Hypothalamus (tissue), 51 donors: ENCODE measurements at places on chromosomes 7 and 10.

GRCh38 chr10:88256886-88257285 is 326.2 kb downstream of the RNLS start:
- DNase-seq = no peak

GRCh38 chr7:114085592-114086501 is 167.0 kb upstream of the PPP1R3A start:
- peak; percentile 43 for DNase-seq

DNA sequence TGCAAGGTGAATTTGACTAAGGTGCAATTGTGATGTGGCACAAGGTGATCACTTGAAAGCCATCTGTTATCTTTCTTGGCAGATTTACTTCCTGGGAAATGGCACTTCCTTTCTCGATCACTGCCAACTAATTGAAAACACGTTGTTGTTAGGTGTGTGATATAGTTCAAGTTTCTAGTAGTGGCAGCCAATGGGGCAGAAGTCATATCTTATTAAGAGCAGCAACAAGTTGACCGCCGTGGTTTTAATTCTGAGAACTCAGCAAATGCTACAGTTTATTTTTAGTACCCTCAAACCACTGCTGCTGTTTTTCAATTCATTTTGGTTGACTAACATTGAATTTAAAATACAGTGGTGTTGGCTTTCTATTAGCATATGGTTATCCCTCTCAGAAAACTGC is 1.6 kb downstream of the CHN2 start:
- no peak for DNase-seq

DNA sequence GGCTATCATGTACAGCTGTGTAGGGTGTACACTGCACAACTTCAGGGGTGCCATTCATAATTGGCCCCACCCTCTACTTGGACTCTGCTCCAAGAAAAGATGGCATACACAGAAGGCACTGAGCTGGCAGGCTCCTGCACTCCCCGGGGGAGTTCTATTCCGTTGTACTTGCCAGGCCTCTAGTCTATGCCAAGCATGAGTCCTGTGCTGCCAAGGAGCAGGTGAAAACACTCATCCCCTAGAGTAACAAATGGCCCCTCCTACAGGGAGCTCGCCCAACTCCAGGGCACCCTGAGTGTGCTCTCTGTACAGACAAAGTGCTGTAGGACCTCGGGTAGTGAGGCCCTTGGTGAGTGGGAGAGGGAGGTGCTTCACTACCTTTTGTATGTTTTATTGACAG is 127.2 kb downstream of the SLIT1 start:
- DNase-seq = no peak

DNA sequence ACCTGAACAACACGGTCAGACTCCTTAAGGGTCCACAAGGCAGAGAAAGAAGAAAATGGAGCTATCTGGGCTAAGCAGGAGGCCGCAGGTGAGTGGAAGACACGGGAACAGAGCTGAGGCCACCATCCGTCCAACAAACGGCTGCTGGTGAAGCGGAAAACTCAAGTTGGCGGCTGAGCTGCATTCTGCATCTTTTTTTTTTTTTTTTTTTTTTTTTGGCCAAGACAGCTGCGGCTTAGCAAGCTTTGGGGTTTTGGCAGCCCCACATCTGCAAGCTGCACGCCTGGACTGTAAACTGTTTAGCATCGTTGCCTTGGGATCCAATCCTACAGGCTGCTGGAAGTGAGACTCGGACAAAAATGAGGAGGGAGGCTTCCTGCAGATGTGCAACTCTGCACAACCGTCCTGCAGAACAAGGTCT is 37.4 kb downstream of the RGS10 start:
- no peak for DNase-seq

GRCh38 chr10:130038611-130039109 is 72.0 kb downstream of the C10orf143 start:
- DNase-seq = no peak

DNA sequence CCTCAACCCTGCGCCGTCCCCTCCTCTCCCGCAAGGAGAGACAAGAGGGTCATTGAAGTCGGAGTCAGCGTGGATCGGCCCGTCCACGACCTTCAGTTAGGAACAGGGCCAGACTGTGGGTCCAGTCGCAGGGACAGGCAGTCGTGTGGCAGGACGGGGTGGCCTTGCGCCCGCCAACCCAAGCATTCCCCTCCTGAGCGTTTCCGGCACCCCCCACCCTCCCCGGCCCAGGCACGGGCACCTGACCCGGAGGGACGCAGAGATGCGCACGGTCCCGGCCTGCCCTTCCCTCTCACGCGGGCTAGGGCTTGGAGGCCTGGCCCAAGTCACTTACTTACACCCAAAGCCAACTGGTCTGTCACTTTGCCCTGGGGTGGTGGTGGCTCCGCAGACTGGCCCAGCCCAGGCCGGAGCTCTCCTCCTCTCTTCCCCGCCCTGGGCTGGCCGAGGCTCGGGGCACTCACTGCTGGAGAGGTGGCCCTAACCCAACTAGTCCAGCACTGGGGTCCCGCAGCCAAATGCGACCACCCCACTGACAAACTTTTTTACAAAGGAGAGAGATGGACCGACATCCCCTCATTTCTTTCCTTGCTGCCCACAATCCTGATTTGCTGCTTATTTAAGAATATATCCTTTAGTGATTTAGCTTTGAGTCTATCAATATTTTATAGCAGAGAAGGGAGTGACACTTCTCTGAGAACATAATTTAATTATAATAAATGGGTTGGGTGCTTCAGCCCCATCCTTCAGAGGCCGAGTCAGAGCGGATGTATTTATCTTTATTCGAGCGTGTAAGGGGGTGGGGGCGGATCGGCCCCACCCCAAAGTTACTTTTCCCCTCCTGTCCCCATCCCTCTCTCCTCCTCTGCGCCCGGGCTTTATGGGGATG is 1.2 kb upstream of the UNCX start:
- no peak for DNase-seq

DNA sequence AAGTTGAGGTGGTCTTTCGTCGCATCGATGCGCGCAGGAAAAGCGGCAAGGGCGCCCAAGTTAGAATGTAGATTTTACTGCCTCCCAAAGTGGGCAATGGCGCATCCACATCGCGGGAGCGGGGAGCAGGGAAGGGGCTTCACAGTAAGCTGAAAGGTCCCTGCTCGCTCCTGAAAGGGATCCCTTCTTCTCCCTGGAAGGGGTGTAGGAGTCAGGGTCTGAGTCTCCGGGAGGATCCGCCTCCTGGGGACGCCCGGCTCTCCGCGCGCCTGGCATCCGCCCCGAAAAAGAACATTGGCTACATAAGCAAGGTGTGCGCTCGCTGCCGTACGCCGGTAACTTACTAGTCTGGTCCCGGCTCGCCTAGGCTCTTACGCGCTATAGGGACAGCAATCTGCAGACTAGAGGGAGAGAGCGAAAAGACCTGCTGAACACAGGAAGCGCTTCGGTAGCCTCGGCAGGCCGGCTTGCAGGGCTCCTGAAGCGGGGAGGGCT is 804 bp downstream of the UNC5B start:
- no peak for DNase-seq

GRCh38 chr10:113563306-113564088 is 10.6 kb downstream of the HABP2 start:
- DNase-seq = no peak

DNA sequence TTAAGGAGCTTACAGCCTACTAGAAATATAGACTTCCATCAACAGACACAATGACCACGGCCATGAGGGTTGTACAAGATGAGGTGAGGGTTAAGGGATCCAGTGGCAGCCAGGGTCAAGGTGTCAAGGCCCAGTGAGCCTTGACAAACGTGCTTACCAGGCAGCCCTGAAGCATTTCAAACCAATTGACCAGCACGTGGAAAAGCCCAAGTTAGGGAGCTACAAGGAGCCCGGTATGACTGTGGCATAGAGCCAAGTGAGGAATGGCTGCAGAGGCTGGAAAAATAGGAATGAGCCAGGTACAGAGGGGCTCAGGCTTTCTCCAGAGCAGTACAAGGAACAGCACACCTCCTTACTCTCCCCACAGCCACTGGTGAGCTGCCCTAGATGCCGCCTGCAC is 12.7 kb downstream of the AFAP1L2 start:
- no peak for DNase-seq

DNA sequence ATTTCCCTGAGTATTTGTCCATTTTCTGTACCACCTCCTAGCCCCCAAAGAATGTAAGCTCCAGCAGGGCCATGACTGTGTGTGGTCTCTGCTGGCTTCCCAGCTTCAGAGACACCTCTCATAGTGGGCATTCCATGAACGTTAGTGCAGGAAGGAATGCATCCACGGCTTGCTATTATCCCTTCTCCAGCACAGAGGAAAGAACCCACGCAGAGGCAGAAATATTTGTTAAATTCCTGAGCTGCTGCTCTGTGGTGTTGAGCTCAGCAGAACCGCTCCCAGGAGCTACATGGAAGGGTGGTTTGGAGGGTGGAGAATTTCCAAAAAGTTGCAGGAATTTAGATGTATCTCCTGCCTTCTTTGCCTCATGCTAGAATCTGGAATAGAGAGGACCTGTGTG is 275.2 kb downstream of the POU6F2 start:
- no peak for DNase-seq

GRCh38 chr10:30309403-30309802 is 39.7 kb downstream of the MTPAP start:
- no peak for DNase-seq

DNA sequence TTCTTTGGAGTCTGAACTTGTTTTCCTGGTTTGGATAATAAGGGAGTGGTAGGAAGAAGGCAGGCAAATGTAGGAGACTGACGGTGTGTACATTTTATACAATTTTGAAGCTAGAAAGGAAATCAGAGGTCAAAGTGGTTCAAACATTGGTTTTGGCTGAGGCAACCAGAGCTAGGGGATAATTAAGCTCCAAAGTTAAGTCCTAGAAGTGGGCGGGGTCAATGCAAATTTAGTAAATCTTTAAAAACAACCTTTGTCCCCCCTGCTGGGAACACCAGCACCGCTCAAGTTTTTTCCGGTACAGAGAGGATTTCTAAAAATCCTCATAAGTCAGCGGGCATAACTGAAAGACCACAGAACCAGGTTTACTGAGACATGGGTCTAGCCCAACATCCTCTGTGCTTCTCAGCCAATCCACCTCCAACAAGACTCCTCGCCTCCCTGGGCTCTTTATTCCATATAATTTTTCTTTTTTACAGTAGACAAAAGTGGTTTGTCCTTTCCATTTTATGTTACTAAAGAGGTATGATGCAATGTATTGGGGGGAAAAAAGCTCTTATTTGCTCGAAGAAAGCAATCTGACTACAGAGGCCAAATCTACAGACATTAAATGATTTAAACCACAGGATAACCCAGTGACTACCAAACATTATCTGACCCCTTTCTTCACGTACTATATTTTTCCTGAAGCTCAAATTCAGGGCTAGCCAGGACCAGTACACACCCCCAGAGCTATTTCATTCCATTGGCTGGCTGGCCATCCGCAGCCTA is 1.6 kb downstream of the GLUD1 start:
- DNase-seq = no peak

GRCh38 chr10:32972460-32972859 is 14.4 kb upstream of the ITGB1 start:
- DNase-seq = no peak

GRCh38 chr10:104340641-104341040 is 2.4 kb upstream of the ITPRIP start:
- DNase-seq = no peak

- no peak for DNase-seq
These were observed 41.3 kb downstream of the IL2RA start for GRCh38 chr10:6020826-6021225.

DNA sequence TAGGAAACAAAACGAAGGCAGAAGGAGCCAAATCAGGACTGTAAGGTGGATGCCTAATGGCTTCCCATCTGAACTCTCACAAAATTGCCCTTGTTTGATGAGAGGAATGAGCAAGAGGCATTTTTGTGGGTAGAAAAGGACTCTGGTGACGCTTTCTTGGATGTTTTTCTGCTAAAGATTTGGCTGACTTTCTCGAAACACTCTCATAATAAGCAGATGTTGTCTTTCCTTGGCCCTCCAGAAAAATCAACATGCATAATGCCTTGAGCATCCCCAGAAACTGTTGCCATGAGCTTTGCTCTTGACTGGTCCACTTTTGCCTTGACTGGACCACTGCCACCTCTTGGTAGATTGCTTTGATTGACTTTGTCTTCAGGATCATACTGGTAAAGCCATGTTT is 13.5 kb downstream of the PTPN12 start:
- no peak for DNase-seq

GRCh38 chr10:10785627-10786026 is 232.0 kb upstream of the CELF2 start:
- no peak for DNase-seq

GRCh38 chr10:118307859-118308258 is 34.3 kb downstream of the FAM204A start:
- no peak for DNase-seq

DNA sequence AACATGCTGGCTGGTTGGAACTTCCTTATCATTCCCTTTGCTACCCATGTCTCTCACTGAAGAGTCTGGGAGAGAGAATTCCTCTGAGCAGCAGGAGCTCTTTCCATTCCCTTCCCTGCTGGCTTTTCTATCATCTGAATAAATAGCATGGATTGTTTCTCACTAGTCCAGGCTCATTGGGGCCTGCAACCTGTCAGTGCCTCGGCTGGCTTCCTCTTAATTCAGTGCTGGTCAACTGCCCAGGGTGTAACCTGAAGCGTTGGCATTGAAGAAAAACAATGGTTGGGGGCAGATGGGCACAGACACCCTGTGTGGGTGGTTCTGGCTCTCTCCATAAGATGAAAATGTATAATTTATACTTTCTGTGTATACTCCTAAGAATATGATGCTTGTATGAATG is 155.6 kb downstream of the ANLN start:
- no peak for DNase-seq

DNA sequence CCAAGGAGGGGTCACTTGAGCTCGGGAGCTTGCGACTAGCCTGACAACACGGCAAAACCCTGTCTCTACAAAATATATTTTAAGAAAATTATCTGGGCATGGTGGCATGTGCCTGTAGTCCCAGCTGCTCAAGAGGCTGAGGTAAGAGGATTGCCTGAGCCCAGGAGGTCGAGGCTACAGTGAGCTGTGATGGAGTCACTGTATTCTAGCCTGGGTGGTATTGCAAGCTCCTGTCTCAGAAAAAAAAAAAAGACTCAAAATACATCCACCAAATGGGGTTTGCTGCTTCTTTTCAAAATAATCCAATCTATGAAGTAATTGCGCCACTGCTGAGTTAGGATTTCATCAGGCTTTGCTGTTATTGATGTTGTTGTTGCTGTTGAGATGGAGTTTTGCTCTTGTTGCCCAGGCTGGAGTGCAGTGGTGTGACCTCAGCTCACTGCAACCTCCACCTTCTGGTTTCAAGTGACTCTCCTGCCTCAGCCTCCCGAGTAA is 11.1 kb upstream of the VIM start:
- DNase-seq = no peak

DNA sequence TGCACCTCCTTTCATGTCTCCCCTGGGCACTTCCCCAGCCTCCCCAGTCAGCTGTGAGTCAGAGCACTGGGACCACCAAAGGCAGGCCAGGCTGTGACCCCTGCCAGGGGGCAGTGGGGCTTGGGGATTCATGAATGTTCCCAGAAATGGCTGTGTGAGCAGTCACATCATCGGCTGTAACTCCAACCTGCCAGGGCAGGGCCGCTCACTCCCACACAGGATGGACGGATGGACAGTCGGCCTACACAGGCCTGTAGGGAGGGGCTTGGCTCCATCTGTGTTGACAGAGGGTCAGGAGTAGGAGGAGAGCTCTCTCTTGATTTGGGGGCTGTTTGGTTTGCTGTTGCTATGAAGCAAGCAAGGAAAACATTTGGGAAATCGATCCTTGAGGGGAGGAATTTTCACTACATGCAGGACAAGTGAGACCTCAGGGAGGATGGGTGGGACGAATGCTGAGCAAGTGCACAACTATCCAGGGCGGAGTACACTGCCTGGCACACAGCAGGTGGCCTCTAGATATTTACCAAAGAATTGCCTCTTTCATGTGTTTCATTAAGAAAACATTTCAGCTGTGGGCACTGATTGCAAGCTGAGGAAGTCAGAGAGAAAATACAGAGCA is 2.9 kb upstream of the IGFBP1 start:
- no peak for DNase-seq
